ENCODE measurements at places on chromosomes 16 and 17.

- no peak for DNase-seq
Observed at GRCh38 chr17:69460963-69461922, 46.7 kb downstream of the MAP2K6 start.

GRCh38 chr17:48030531-48030930, 7.1 kb downstream of the COPZ2 start:
- no peak for DNase-seq

- DNase-seq, result no peak
Observed at GRCh38 chr16:49473773-49474172, 100.2 kb downstream of the C16orf78 start.

DNA sequence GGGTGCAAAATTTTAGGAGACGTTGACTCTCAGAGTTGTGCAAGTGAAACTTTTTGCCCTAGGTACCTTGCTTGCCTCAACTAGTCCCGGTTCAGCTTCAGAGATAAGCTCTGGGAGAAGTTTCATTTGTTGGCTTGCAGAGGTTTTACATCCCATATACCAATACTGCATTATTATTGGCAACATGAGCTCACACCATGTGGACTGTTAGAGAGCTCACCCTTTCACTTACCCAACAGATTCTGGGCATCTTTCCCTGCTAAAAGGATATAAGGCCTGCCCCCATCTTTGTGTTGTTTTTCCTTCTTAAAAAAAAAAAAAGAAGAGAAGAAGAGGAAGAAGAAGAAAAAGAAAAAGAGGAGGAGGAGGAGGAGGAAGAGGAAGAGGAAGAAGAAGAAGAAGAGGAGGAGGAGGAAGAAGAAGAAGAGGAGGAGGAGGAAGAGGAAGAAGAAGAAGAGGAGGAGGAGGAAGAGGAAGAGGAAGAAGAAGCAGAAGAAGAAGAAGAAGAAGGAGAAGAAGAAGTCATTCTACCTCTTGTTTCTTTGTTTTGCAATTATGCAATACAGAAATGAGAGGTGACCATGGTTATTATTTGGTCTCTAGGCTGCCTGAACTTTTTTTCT, 292.6 kb upstream of the IRX3 start:
- DNase-seq, result no peak

DNA sequence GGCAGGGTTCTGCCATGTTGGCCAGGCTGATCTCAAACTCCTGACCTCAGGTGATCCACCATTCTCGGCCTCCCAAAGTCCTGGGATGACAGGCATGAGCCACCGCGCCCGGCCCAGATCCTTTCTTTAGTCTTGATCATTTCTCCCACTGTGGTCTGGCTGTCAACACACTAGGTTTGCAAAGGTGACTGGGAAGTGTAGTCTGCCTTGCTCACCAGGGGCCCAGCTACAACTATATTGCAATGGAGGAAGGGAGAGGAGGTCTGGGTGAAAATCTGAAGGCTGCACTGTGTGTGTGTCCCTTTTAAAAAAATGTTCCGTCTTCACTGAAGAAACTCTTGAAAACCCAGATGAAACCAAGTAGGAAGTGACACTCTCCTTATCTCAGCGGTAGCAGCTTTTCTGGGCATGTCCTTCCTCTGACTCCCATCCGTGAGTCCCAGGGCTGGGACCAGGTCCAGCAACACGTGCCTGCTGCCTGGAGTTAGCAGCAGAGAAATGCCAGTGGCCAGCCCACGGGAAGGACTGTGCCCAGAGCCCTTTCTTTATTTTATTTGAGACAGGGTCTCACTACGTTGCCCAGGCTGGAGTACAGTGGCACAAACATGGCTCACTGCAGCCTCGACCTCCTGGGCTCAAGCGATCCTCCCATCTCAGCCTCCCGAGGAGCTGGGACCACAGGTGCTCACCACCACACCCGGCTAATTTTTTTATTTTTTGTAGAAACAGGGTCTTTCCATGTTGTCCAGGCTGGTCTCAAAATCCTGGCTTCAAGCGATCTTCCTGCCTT, 17.8 kb upstream of the KIF19 start:
- DNase-seq, result no peak

DNA sequence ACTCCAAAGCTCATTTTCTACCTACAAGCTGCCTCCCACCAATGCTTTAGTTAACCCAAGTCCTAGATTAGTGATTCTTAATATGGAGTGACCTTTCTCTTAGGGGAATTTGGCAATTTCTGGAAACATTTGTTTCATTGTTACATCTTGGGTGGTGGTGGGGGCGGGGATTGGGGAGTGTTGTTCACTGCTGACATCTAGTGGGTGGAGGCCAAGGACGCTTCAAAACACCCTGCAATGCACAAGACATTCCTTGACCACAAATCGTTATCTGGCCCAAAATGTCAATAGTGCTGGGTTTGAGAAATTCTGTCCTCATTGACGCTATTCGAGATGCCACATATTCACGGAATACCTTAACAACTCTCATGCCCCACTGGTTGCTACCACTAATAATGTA, 282.9 kb downstream of the RBFOX1 start:
- no peak for DNase-seq

DNA sequence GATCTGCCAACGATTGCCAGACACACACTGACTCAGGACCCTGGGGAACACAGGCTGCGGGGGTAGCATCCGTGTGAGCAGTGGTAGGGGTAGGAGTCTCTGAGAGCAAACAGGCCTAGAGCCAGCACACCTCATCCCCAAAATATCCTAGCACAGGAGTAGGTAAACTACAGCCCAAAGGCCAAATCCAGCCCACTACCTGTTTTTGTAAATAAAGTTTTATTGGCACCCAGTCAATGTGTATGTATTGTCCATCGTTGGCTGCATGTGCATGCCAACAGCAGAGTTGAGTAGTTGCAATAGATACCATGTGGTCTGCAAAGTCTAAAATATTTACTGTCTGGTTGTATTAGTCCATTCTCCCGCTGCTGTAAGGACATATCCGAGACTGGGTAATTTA, 55.5 kb upstream of the GPRC5B start:
- DNase-seq, result no peak

DNA sequence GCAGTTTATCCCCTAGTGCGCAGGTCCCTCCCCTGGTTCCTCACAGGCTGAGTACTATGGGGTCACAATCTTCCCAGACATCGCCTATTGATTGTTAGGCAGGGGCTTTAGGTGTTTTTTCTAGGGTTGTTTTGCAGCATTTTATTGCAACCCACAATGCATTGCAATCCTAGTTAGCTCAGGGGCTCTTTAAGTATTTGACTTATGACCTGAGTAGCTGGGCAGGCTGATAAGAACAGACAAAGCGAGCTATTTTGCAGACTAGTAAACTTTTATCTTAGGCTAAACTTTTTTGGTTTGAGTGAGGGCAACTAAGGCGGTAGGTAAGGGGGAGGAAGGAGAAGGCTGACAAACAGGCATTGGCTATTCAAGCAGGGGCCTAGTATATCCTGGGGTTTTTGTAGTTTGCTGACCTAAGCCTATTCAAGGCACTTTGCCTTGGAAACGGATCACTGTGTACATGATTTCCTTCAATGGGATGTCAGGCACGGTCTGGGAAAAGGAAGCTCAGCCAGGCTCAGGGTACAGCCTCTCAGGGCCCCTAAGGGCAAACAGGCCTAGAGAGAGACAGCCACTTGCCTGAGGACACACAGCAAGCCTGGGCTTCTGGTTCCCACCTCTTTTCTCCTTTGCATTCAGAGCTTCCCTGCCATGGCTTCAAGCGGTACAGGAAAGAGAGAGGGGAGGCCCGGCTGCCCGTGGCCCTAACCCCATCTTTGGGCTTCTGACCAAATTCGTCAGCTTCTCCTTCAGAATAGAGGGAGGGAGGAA, 6.4 kb downstream of the DRC7 start:
- DNase-seq, result no peak

- DNase-seq, result no peak
Observed at GRCh38 chr16:89123831-89124100, 30.1 kb downstream of the ACSF3 start.

DNA sequence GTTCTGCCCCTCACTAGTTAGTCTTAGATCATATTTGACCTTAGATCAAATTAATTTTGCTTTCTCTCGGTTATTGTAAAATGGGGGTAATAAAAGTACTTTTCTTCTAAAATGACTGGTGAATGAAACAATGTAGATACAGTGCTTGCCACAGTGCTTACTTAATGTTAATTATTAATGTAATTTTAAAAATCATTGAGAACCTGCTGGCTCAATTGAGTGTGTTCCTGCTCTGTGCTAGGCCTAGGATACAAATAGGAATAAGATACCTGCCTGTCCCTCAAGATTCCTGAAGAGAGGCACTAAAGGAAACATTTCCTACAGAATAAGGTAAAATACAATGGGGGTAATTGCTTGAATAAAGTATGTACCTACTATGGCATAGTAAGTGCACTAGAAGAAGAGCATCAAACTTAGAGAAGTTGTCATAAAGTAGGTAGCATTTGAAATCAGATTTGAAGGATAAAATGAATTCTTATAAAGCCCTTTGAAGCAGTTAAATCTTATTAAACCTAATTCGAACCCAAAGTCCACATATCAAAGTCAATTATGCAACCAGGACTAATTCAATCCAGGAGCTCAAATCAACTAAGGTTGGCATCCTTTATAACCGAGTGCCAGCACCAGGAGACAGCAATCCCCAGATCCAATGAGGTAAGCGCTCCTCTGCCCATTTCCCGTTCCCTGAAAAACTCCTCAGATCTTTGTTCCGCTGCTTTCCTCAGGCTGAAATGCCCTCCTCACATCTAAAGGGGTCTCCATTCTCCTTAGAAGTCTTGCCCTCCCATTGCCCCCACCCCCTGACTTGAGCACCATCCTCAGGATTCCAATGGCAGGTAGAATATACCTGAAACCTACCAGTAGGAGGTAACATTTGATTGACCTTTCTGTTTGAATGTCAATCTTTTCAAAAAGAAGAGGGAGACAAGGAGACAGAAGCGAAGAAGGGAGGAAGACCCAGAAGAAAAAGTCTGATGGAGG, 2.4 kb upstream of the MED13 start:
- no peak for DNase-seq

DNA sequence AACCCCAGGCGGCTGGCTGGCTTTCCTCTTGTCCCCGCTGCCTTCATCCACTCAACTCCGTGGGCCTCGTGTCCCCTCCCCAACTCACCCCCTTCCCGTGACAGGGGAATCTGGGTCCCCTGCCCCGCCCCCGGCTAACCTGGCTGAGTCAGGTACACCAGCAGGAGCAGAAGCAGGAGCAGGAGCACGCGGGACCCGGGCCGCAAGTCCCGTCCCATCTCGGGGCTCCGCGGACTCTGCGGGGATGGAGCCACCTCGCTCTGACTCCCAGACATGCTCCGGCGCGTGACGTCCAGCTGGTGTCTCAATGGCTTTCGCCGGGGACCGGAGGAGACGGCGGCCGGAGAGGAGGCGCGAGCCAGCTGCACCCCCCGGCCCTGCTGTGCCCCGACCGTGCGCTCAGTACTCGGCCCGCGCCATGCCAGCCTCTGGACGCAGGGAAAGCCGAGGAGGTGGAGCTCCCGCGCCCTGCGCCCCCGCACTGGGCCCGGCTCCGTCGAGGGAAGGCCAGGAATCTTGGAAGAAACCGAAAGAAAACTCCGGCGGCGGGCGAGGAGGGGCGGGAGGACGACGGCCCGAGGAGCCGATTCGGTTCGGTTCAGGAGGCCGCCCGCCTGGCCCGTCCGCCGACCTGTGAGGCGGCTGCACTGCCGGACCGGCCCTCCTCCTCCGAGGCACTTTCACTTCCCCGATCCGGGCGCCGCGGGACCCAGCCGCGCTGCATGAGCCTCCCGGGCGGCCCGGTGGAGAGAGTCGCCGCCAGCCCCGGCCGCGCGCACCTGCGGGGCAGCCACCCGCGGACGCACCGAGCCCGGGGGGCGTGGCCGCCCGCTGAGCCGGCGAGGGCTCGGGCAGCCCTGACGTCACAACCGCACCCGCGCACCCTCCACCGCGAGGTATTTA, at the start of the genes CXCL16 and ZMYND15:
TSS of gene CXCL16 (minus strand) at position 807 of the 903 bp plus-strand sequence. CDS start at position 218, 589 bp downstream.
TSS of gene ZMYND15 (plus strand) at position 712 of the 903 bp plus-strand sequence. CDS start 716 bp downstream, outside the sequence.
- no peak for DNase-seq

GRCh38 chr16:83453977-83454376, 353.8 kb upstream of the HSBP1 start:
- DNase-seq, result no peak

DNA sequence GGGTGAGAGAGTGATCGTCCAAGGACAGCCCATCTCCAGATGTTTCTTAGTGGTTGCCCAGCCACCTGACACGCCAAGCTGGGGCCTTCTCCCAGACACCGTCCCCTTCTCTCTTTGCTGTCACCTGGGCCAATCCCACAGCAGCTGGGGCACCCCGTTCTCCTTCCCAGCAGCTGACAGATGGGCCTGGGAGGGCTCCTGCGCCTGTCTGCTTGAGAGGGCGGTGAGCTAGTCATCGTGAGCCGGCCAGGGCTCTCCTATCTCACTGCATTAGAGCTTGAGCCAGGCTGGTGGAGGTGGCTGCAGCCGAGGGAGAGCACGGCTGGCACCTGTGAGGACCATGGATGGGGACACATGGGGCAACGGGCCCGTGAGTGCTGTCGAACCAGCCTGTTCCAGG, 41.2 kb downstream of the RAB11FIP3 start:
- DNase-seq, result no peak
